ENCODE measurements at places on chromosomes 1 and 21.

- no peak for DNase-seq
Measured at GRCh38 chr1:227899141-227899819, 48.5 kb downstream of the WNT9A start.

DNA sequence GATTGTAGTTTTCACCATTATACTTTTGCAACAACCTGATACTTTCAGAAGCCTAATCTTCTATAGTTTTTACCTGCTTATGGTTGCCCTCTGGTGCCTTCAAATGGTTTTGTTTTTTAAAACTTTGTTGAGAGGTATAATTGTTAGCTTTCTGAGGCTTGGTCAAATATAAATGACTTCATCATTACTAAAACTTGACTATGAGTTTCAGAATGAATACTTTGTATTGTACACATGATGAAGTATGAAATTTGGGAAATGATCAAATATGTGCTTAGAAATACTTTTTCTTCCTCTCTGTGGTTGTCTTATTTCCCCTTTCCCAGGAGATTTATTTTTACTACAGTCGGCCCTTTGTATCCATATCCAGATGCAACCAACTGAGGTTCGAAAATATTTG lies 151.8 kb upstream of the B3GALT2 start:
- no peak for DNase-seq

DNA sequence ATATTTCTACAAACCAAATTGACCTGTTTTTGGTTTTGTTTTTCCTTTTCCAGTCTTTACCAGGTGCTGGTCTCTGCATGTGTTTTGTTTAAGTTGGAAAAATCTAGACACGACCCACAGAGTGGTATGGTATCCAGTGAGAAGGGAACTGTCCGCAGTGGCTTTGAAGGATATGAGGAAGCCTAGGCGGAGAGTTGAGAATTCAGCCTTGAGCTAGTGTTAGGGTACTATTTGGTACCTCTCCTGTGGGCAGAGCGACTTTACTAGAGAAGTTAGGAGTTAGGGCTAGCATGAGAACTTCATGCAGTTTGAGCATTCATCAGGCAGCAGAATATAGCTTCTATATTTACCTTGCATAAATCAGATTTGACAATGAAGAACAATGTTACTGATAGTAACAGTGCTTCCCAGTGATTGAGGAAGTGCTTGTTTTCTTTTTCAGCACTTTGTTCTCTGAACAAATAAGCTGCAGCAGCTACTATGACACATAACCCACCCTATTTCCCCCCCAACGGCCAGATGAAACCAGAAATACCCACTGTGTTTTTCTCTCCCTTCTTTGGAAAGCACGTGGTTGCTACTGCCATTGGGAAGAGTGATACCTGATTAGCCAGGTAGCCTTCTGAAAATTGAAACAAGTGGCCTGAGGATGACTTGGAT lies 19.0 kb downstream of the MRPS6 start:
- DNase-seq = no peak

DNA sequence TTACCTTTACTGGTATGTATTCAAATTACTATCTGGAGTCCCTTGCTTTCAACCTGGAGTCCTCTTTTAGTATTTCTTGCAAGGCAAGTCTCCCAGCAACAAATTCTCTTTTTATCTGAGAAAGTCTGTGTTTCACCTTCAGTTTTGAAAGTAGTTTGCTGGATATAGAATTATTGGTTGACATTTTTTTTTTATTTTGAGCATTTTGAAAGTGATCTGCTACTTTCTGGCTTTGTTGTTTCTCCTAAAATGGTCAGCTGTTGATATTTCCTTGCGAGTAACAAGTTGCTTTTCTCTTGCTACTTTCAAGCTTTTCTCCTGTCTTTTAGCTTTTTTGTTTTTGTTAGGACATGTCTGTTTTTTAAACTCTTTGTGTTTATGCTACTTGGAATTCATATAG lies 126.1 kb downstream of the TRIM33 start:
- DNase-seq = no peak
